ENCODE measurements at places on chromosomes 3 and 15.

DNA sequence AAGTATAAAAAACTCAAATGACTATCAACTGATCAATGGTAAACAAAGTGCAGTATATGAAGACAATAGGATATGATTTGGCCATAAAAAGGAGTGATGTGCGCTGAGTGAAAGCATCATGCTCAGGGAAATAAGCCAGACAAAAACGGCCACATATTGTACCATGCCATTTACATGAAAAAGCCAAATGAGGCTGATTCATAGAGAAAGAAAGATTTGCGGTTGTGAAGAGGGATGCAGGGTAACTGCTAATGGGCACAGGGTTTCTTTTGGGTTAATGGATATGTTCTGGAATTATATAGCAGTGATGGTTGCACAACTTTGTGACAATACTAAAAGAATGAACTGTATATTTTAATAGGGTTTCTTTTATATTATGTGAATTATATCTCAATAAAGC, 877.2 kb upstream of the CFAP20DC start:
- DNase-seq: no peak

DNA sequence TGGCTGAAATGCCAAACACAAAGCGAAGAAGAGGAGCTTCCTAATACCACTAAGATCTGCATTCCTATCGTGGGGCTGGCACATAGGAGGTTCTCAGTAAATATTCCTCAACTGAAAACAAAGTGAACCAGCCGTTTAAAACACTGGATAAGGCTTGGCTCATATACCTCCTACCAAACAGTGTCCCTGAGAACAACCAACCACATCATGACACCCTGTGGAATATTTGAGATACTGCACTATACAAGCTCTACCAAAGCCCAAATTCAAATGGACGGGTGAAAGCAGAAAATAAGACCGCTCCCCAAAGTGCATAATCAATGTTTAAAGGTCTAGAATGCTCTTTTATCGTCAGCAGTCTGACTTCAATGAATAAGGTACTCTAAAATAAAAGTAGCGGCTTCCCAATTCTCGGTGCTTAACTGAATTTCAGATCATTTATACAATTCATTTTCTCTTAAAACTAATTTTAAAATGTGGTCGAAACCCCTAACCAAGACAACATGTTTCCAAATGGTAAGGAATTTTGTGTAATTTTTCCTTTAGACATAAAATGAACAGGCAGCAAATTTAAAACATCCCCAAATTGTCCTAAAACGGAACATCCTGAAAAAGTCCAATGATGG, 425.8 kb downstream of the ERC2 start:
- no peak for DNase-seq

DNA sequence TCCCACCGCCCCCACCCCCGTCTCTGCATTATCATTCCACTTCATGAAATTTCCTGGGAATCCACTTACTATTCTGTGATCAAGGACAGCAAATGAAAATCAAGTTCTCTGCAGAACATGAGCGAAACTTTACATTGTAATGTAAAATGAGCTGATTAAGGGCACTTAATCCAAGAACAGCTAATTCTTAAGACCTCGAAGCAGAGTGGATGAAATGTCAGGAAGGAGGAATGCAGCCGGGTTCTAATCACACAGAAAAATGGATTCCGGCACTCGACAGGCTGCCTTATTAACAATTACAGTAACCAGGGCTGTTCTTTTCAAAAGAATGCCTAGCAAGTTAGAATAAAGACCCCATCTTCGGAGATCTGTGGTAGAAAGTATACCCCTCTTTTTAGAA, 57.5 kb downstream of the RFTN1 start:
- no peak for DNase-seq

- DNase-seq: no peak
Measured at GRCh38 chr3:46640927-46641326, 28.6 kb downstream of the FAM240A start.

DNA sequence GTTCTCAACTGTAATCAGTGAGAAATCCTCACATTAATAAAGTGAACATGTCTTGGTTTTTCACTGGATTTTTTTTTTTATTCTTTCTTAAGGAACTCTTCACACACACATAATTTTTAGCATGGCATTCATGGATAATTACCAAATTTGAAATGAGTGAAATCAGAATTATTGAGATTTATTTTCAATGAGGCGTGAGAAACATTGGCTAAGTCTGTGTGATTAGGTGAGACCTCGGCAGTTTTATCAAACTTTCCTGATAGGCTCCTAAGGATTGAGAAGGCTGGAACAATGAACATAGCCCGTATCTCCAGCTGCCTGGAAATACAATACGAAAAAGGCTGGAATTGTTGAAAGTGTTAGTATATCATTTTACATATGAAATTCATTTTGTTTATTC, 35.5 kb downstream of the MDFIC2 start:
- DNase-seq: no peak

DNA sequence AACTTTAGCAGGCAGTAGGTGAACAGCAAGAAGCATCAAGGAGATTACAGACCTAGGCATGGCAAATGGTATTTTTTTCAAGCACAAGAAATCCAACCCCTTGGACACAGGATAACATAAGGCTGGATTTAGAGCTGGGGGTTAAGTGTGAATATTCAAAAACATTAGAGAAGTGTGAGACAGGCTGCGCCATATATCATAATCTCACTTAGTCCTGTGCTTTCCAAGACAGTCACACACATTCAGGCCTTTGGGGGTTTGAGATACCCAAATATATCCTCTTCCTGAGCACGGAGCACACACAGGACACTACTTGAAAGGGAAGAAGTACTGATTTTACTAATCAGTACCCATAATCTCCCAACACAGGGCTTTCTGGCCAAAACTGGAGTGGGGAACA, 83.0 kb upstream of the CLDN18 start:
- DNase-seq: no peak

DNA sequence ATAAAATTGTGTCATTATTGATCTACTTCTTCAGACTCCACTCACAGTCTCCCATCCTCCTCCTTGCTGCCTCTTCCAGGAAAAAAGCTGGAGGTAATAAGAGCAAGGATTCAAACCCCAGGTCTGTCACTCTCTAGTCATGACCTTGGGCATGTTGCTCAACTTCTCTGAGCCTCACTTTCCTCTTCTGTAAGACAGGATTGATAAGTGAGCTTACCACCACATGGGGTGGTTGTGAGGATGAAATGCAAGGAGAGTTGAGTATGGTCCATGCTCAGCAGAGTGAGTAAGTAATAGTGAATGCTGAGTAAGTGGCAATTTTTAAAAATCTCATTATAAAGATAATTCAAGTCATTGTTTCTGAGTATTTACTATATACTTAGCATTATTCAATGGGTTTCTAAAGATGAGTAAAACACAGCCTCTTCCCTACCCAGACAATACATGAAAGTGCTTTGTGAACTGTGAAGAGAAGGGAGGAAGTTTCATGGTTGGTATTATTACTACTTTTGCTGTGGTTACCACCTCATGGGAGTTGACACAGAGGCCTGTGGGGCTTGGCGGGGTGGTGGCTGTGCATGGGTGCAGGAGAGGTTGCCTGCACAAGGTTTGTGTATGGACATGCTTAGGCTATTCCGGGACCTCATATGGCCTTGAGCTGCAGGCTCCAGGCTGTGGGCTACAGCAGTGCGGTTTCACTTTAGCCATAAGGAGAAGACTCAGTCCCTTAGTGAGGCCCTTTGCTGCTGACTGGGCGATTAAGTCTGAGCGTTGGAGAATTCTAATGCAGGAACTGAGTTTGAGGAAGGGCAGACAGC, 30.0 kb downstream of the SLC6A11 start:
- no peak for DNase-seq

DNA sequence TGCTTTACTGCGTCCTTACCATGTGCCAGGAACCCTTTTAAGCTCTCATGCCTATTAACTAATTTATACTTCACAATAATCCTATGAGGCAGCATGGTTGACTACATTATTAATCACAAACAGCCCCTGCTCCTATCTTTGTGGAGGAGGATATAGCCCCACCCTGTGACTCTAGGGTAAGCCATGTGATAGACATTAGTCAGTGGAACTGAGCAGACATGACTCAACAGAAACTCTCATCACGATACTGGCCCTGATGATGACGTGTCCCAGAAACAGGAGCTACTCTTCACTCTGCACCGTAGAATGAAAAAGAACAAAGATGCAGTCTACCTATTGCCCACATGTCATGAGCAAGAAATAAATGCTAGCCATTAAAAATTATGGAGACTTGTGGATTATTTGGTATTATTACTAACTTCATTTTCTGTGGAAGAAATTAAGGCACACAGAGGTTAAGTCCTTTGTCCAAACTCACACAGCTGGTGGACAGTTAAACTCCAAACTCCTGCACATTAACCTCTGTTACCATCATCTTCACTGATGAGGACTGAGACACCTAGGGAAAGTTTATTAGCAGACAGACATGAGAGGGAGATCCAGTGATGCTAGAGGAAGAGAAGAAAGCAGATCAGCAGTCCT, 51.2 kb downstream of the CFAP20DC start:
- no peak for DNase-seq

GRCh38 chr3:115040673-115041286, 106.3 kb downstream of the ZBTB20 start:
- DNase-seq: no peak

DNA sequence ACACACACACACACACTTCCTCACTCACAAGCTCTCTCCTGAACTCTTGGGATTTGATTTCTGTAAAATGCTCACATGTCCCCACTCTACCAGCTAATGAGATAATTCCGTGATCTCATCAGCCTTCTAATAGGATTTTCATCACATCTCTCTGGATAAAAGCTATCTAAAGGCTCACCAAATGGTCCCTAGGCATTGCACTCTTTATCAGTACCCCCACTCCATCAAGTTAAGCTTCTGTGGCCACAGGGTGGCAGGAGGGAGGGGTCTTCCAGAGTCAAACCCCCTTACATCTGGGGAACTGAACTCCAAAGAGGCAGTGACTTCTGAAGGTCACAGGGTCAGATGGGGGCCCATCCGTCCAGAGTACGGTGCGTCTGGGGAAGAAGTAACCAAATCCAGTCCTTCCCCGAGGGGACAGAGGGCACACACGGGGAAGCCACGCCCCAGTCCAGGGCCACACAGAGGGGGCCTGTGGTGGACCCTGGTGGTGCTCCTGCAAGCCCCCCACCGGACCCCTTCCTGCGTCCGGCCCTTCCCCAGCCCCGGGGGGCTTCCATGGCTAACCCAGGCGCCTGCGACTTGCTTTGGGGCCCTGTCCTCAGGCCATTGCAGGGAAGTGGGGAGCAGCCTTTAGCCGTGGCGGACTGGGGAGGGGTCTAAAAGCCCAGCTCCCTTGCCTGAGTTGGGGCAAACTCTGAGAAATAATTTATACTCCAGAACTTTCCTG, 25.5 kb downstream of the CPN2 start:
- no peak for DNase-seq

DNA sequence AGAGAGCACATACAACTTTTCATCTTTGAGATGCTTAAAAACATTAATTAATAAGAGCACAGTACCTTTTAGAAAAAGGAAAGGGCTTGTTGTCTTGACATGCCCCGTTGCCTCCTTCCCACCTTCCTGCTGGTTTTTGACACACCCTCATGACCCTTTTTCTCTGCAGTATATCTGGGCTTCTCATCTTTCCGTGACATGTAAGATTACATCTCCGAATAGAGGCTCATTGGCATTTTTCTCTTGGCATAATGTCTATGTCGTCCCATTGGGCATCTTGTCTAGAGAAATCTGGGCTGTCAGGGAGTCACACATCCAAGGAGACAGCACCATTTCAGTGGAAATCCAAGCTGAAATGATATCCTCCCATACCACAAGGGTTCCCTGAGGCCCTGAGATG, 64.1 kb downstream of the LRTM1 start:
- DNase-seq: no peak

GRCh38 chr3:126711121-126711760, 7.2 kb downstream of the CHCHD6 start:
- DNase-seq: no peak

GRCh38 chr3:88807491-88808105, 299.8 kb upstream of the EPHA3 start:
- no peak for DNase-seq

DNA sequence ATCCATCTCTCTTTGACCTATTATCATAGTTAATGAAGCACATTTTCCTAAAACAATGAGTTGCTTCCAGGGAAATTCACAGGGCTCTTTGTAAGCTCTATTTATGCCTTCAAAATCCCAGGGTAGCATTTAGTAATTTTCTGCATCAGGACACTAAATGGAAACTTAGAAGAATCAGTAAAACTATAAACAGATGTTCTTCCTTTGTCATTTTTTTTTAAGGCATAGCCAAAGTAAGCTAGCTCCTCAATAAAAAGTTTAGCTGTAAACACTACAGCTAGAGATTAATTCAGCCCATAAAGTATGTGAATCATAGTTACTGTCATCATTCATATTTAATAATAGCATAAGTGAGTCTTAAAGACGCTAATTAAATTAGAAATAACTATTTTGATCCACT, 79.3 kb downstream of the RPL22L1 start:
- DNase-seq: no peak

GRCh38 chr15:47505712-47506328, 211.5 kb upstream of the SEMA6D start:
- DNase-seq: no peak

DNA sequence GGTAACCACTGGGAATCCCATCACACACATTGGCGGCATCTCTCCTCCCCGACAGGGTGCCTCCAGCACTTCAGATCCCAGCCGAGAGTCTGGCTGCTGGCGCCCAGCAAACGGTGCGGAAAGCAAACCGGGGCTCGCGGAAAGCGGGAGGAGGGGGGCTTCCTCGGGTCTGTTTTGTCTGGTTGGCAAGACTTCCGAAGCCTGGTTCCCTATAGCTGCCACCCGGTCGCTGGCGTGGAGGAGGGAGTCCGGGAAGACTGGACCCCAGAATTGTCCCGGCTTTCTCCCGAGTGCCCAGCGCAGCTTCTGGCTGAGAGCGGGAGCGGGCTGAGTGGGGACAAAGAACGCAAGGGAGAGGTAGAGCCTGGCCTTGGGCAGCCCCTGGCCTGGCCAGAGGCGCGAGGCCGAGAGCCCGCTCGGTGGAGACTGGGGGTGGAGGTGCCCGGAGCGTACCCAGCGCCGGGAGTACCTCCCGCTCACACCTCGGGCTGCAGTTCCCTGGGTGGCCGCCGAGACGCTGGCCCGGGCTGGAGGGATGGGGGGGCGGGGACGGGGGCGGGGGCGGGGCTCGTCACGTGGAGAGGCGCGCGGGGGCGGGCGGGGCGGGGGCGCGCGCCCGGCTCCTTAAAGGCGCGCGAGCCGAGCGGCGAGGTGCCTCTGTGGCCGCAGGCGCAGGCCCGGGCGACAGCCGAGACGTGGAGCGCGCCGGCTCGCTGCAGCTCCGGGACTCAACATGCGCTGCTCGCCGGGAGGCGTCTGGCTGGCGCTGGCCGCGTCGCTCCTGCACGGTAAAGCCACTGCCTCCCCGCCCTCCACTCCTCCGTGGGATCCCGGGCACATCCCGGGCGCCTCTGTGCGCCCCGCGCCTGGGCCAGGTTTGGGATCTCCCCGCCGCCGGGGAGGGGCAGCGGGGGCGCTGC, at the start of gene CHRNA7:
TSS of gene CHRNA7 (plus strand) at position 654 of the 920 bp plus-strand sequence. CDS start at position 734, 80 bp downstream.
- no peak for DNase-seq

- no peak for DNase-seq
Measured at GRCh38 chr15:64905119-64905831, 6.4 kb upstream of the ANKDD1A start.

DNA sequence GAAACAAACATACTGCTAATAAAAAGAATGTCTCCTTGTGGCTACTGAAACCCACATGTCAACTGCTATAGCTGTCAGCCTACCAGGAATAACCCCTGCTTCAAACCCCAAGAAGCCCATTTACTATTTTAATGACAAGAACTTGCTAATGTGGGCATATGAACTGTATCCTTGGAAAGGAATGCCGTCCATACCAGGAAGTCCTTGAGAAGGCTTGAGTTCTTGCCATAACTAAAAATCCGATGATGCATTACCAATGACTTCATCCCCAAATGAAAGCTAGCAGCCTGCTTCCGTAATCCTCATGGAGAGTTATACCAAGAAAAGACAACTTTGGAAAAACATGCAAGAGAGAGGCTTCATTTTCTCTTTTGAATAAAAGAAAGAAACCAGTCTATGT, 34.8 kb downstream of the MINDY4B start:
- DNase-seq: no peak

Data from NK-92 treated with Interleukin-12 subunit alpha and Interleukin-12 subunit beta, amount 100 ng/mL, for 24 hours (cell line).